Thoracic aorta (tissue), 2 donors: ENCODE measurements at places on chromosomes 16 and 17. TPM values are rescaled to one million over a fixed set of nuclear protein-coding genes. Genes with fewer than 3 reads are reported as not detected.
A peak's percentile ranks its signal among the peaks of the same experiment; 100 is the strongest.

- peaks cover 8% of the 10 kb centered on the region for H3K36me3 ChIP-seq
- H3K4me3 ChIP-seq, result peak within 1 kb of the TSS; percentile 54
- H3K4me1 ChIP-seq, result no peaks in the 10 kb centered on the region
- no peaks in the 10 kb centered on the region for H3K27me3 ChIP-seq
These were observed at the start of gene NECAB2 for GRCh38 chr16:83967838-83968305. Gene NECAB2 (plus strand): TSS chr16:83968244. CDS start chr16:83968649, 405 bp downstream.

SDR42E2 gene
- not detected for total RNA-seq

TBC1D3E gene
- total RNA-seq, result not detected

- no peaks in the 10 kb centered on the region for H3K27me3 ChIP-seq
- peaks cover 18% of the 10 kb centered on the region for H3K4me1 ChIP-seq
- no peak for DNase-seq
These were observed 30.5 kb downstream of the SNTB2 start for GRCh38 chr16:69217433-69217832.

- no peaks in the 10 kb centered on the region for H3K36me3 ChIP-seq
- no peak overlapping the region for H3K27ac ChIP-seq
- no peaks in the 10 kb centered on the region for H3K4me1 ChIP-seq
- H3K4me3 ChIP-seq, result no peak overlapping the region
- DNase-seq, result no peak
These were observed 394.9 kb upstream of the TNRC6C start for GRCh38 chr17:77563439-77564102.

KRTAP2-3 gene
- not detected for total RNA-seq

RAB11FIP4 gene
- total RNA-seq, result 3.7 TPM

DNA sequence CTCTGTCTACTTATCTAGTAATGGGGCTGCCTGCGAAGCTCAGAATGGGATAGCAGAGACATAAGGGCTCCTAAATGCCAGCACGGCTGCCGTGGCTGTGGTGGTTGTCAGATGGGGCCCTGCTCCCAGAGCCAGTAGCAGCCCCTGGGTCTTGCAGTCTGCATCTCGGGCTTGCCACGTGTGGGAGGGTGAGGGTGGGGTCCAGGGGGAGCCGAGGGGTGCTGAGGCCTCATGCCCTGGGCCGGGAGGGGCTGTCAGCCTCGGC, 88.8 kb upstream of the GSE1 start:
- H3K4me1 ChIP-seq, result peaks cover 26% of the 10 kb centered on the region
- no peaks in the 10 kb centered on the region for H3K27me3 ChIP-seq
- no peaks in the 10 kb centered on the region for H3K36me3 ChIP-seq
- peak overlapping the region; percentile 23 for H3K4me3 ChIP-seq

DNA sequence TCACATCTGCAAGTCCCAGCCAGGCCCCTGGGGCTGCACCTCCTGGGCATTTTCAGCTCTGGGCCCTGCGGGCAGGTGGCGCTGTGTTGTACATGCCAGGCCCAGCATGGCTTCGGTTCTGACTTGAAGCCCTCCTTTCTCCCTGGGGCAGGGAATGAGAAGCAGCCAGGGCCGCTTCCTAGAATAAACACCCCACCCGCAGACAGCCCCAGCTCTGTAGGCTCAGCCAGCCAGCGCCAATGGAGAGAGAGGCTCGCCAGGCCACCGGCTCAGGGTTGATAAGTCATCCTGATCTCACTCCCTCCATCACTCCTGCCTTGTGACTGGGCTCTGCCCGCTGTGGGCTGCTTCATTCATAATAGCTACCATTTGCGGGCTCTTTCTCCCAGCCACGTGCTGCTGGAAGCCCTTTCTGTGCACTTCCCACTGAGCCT, 6.0 kb upstream of the GLIS2 start:
- peak overlapping the region; percentile 30 for H3K27ac ChIP-seq
- no peak overlapping the region for H3K4me3 ChIP-seq
- no peak for DNase-seq
- H3K36me3 ChIP-seq, result no peaks in the 10 kb centered on the region
- no peaks in the 10 kb centered on the region for H3K27me3 ChIP-seq
